Activated naive CD4-positive, alpha-beta T cell treated with anti-CD3 and anti-CD28 coated beads for 36 hours (primary cell): ENCODE measurements at places on chromosomes 11 and 22. TPM values are rescaled to one million over a fixed set of nuclear protein-coding genes. Genes with fewer than 3 reads are reported as not detected.

DNA sequence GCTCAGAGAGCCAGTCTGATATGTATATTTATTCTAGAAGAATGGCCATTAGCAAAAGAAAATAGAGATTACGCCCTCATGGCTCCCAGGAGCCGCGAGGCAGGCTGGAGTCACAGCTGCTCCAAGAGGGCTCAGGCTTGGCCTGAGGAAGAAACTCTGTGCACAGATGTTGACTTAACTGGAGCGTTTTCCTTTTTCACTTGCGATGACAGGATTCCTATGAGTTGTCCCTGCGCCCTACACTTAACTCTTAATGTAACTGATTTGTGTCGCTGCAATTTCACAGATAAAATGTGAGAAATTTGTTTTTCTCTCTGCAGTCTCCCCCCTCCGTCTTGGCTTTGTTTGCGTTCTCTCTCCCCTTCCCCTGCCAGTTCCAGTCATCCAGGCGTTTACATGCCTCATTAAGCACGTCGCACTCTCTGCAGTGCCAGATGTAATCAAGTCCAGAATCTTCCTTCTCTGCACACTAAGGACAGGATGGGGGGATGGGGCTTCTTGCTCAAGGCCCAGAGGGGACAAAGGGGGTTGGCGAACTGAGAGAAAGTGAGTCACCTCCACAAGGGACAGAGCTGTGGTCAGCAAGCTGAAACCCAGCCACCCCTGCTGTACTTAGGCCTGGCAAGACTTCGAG lies 1060.1 kb downstream of the NTM start:
- DNase-seq = no peak

Gene INSC
- total RNA-seq = 1.0 TPM

GRCh38 chr11:100003985-100004384 lies 683.1 kb upstream of the ARHGAP42 start:
- no peak for DNase-seq

Gene ACRV1
- total RNA-seq = not detected

Gene C11orf91
- total RNA-seq = not detected

DNA sequence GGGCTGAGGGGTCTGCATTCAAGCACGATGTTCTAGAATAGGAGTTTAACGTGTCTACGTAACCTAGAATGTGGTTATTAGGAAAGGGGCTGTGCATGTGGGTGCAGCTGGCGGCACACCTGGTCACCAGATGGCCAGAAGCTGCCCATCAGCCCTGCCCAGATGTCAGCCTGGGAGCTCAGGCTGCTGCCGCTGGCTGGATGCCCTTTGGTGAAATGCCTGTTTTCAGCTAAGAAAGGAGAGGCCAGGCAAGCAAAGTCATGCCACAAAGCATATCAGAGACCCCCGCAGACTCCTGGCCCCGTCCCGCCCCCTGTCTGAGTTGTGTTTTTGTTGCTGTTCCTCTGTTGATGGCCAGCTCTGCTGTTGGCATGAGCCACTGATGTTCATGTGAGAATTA lies 11.3 kb upstream of the ADORA2A start:
- no peak for DNase-seq

Gene OR51S1
- not detected for total RNA-seq

DNA sequence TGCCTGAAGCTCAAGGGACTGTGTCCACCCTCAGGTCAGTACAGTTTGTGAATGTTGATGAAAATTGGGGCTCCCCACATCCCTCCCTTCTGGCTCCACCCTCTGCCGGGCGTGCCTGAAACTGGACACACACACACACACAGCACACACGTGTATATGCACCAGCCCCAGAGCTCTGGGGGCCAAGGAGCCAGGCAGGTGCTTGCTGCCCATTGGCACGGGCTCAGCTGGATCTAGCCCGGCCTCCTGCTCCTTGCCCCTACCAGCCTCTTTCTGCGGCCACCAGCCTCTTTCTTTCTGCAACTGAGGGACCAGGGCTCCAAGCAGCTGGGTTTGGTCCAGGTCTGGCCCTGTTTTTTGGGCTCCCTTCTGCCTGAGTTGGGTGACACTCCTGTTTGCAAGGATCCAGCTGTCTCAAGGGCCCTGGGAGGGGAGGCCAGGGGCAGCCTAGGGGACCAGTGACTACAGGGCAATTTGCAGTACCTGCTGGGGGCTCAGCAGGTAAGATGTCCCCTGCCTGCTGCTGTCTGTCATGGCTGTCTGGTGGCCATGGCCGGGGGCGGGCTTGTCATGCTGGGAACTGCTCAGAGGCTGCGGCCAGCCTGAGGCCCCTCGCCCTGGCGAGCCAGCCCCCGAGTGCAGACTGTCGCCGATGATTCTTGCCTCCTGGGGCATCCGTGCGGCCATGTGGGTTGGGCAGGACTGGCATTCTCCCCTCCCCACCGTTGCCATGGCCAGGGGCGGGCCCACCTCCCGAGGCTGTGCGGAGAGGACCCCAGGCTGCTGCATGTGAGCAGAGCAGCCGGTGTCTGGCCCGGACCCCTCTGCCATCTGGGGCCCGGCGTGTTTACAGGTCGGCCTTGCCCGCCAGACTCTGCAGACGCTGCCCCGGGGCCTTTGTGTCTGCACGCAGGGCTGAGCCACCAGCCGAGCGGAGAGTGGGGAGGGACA lies 51.5 kb upstream of the PPARA start:
- DNase-seq = no peak

Gene CFAP68
- 33.2 TPM for total RNA-seq

DNA sequence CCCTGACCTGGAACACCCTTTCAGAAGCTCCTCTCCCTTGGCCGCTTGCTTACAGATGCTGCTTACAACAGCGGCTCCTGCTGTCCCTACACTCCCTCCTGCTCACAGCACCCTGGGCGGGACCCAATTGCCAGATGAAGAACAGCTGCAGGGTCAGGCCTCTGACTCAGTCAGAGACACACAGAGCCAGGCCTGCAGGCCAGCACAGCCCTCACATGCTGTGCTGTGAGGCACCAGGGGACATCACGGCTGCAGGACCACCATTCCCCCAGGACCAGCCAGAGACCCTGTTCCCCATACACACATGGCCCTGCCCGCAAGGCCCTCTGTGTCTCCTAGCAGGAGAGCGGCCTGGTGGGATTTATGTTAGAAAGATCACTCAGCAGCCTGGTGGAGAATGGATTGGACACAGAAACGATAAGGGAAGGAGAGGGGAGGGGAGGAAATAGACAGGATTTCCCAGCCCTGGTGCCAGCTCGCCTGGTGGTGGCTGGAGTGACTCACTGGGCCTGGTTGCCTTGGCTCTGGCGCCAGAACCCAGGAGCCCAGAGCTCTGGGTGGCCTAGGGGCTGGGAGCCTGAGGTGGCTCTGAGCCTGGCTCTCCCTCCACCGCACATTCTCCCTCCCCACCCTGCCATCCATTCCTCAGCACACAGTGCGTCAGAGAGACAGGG lies 6.7 kb downstream of the CAPN5 start:
- DNase-seq = no peak

Gene CFAP300
- not detected for total RNA-seq

DNA sequence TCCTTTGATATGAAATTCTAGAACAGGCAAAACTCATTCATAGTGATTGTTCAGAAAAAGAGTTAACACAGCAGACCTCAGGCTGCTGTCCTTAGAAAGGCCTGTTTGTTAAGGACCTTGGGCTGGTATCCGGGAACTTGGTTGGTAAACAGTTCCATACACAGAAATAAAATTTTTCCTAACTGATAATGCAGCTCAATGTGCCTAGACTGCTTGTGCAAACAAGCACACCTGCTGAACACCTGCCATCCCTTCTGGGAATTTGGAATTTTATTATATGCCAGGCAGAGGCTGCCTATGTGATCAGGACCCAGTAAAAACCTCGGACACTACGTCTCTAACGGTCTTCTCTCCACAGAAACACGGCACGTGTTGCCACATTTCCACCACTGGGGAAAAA lies 11.5 kb downstream of the THAP12 start:
- no peak for DNase-seq

- no peak for DNase-seq
Observed at GRCh38 chr11:95081412-95081811, 8.2 kb upstream of the ENDOD1 start.

DNA sequence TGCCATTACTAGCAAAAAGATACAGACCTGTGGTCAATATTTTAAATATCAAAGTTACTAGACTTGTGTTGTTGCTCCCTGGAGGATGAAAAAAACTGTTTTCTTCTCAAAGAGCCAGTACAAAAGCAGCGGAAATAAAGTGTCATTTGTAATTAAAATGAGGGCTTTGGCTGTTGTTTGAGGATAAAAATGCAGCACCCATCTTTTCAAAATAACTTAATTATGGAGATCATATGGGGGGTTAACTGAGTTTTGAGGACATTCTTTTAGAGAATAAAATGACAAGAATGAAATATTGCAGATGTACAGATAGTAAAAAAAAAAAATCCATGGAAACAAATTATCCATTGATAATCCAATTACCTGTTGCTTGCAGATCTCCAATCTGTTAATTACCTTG lies 1484.4 kb downstream of the LRRC4C start:
- no peak for DNase-seq

DNA sequence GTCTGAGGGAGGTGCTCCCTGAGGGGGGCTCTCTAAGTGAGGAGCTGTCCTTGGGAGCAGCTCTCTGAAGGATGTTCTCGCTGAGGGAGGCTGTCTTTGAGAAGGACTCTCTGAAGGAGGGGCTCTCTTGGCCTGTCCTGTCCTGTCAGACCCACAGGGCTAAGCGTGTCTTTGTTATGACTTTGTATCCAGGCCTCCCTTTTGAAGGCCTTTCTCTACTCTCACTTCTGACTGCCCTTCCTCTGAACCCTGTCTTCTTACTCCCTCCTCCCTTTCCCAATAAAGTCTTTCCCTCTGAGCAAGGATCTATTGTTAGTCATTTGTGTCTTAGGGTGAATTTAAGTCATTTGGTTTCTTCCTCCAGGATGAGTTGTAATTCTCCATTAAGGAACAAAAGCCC lies 330.1 kb upstream of the PLET1 start:
- DNase-seq = no peak

GRCh38 chr11:92841719-92842118 lies 127.7 kb upstream of the MTNR1B start:
- no peak for DNase-seq

DNA sequence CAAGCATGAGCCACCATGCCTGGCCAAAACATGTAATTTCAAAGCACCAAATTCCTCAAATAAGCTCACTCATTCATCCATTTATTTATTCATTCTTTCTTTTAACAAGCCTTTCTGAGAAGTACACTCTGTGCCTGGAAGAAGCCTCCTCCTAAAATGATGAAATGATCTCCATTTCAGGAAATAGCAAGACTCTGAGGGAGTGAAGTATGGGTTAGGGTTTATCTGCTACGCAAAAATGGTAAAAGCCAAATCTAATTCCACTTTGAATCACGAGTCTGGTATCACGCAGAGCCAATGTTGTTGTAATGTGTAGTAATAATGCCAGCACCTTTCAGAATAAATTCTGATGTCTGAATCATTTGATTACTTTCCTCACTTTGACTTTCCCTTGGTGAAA lies 1041.8 kb downstream of the LRRC4C start:
- no peak for DNase-seq

GRCh38 chr11:96119211-96119610 lies 195.3 kb upstream of the MTMR2 start:
- DNase-seq = no peak

Gene KRTAP5-2
- total RNA-seq = not detected

Gene POU2AF3
- not detected for total RNA-seq
